ENCODE measurements at places on chromosomes 5 and 9.

- peaks cover 25% of the 10 kb centered on the region for H3K4me1 ChIP-seq
- H3K4me3 ChIP-seq = peak overlapping the region; percentile 96
- H3K27ac ChIP-seq = peak overlapping the region; percentile 94
- H3K36me3 ChIP-seq = no peaks in the 10 kb centered on the region
Observed at GRCh38 chr9:129609486-129610212, 11.3 kb downstream of the C9orf50 start.

DNA sequence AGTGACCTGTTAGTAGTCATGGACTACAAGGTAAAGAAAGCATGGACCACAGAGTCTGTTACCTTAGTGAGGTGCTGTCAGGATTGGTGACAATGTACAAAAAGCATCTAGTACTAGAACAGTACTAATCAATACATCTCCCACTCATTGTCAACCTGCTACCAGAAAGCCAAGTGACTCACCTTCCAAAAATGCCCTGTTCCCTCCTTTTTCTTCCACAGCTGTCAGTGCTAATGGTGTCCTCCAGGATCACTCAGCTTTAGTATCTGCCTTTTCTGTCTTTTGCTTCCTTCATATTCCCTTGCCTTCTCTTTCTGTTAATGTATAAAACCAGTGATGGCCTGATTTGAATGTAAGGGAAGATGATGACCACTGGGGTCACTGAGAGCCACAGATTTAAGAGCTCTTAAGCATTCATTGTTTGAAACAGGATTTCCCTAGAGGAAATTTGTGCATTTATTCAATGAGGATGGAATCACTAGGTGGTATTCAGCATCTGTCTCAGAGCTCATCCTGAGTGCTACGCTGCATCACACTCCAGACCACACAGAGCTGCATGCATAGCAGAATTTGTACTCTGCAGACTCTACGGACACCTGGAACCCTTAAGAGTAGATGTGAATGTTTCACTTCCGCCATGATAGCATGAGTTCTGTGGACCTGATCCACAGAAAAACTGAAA lies 71.0 kb downstream of the SV2C start:
- DNase-seq = no peak
- no peak overlapping the region for H3K27ac ChIP-seq
- H3K36me3 ChIP-seq = peaks cover 7% of the 10 kb centered on the region

DNA sequence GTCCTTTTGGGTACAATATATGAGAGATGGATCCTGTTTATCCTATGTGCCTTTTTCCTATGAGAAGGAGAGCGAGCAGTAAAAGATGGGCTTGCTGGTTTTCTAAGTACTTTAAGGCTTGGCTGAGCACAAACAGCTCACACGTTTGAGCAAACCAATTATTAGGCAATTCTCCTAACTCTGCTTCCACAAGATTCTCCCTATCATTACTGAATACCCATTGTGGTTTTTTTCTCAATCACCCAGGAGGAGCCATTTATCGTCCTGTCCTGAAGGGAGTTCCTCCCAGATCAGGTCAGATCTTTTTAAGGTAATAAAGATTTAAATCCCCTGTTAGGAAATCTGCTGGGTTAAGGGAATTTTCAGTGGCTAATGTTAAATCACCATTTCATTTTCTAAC lies 19.4 kb upstream of the C1QTNF3 start:
- DNase-seq = no peak
- H3K27me3 ChIP-seq = no peaks in the 10 kb centered on the region
- no peak overlapping the region for H3K27ac ChIP-seq
- H3K4me1 ChIP-seq = peaks cover 2% of the 10 kb centered on the region
- H3K4me3 ChIP-seq = no peak overlapping the region
- H3K36me3 ChIP-seq = peaks cover 5% of the 10 kb centered on the region

GRCh38 chr5:59864718-59865117 lies 28.8 kb downstream of the PDE4D start:
- H3K36me3 ChIP-seq = no peaks in the 10 kb centered on the region
- peaks cover 11% of the 10 kb centered on the region for H3K27me3 ChIP-seq
- no peaks in the 10 kb centered on the region for H3K4me1 ChIP-seq

DNA sequence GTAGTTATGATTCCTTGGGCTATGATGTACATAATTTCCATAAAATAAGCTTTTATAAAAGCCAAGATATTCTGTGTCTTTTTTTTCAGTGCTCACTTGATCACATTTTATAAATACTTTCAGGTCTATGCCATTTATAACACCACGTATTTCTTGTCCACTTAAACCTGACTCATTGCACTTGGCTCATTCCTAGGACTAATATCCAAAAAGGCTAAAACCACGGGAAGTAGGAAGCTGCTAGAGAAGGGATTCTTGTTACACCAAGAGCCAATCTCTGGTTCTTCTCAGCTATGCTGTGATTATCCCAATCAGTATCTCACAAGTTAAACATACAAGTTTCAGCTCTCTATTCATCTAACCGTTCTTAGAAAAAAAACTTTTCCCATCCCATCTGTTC lies 80.4 kb upstream of the CDH6 start:
- no peaks in the 10 kb centered on the region for H3K4me1 ChIP-seq
- no peak overlapping the region for H3K4me3 ChIP-seq
- H3K36me3 ChIP-seq = no peaks in the 10 kb centered on the region
- no peak overlapping the region for H3K27ac ChIP-seq
- no peak for DNase-seq
- H3K27me3 ChIP-seq = no peaks in the 10 kb centered on the region

GRCh38 chr9:126999315-127000068 lies 84.9 kb downstream of the RALGPS1 start:
- peaks cover 12% of the 10 kb centered on the region for H3K4me1 ChIP-seq
- H3K4me3 ChIP-seq = no peak overlapping the region
- no peak for DNase-seq

DNA sequence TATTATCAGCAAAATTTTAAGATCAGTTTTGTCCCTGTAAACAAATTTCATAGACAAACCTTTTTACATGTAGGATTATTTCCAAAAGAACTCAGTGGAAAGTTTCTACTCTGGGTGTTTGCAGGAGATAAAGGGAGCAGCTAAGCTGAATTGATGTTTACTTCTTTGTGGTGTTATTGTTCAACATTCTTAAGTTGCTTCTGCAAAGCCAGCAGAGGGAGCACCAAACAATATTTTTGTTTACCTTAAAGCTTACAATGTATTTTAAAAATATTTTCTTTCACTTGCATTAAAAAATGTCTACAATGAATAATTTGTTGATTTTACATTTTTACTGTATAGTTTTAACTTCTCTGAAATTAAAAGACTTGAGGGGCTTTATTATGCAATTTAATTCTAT lies 135.4 kb downstream of the ATG10 start:
- peaks cover 2% of the 10 kb centered on the region for H3K36me3 ChIP-seq
- no peak for DNase-seq
- H3K27ac ChIP-seq = no peak overlapping the region
- H3K4me3 ChIP-seq = no peak overlapping the region

GRCh38 chr9:18941060-18941740 lies 91.8 kb downstream of the SAXO1 start:
- H3K4me3 ChIP-seq = no peak overlapping the region
- no peak for DNase-seq
- no peak overlapping the region for H3K27ac ChIP-seq
- peaks cover 24% of the 10 kb centered on the region for H3K27me3 ChIP-seq
- no peaks in the 10 kb centered on the region for H3K36me3 ChIP-seq

DNA sequence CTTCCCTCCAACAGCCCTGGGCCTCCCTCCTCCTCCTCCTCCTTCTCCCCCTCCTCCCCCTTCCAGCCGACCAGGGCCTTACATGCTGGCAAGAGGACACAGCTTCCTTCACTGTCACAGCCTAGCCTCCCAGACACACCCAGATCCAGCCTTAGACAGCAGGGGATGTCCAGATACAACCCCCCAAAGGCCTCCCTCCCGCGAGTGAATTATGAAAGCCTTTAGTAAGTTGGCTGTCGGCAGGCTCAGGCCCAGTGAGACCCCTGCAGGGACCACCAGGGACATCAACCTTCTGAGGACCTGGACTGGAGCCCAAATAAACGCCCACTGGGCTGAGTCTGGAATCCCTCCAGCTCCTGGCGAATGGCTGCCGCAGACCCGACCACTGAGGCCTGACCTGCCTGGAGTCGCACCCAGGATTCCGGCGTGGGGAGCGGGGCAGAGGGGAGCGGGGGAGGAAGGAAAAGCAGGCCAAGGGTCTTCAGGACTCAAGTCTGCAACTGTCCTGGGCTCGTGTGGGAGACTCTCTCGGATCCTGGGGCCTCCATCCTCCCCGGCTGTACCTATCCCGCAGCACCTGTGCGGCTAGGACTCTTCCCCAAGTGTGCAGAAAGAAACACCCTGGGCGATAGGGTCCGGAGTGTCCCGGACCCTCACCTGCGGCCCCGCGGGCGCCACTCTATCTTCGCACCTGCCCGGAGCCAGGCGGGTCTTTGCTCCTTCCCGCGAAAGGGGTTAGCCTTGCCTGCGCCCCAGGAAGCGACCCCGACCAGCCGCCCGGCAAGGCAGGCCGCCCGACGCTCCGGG lies 705 bp downstream of the SEPTIN8 start:
- no peak for DNase-seq
- H3K27ac ChIP-seq = peak overlapping the region; percentile 49
- peaks cover 22% of the 10 kb centered on the region for H3K27me3 ChIP-seq
- H3K4me1 ChIP-seq = peaks cover 29% of the 10 kb centered on the region
- H3K36me3 ChIP-seq = no peaks in the 10 kb centered on the region

DNA sequence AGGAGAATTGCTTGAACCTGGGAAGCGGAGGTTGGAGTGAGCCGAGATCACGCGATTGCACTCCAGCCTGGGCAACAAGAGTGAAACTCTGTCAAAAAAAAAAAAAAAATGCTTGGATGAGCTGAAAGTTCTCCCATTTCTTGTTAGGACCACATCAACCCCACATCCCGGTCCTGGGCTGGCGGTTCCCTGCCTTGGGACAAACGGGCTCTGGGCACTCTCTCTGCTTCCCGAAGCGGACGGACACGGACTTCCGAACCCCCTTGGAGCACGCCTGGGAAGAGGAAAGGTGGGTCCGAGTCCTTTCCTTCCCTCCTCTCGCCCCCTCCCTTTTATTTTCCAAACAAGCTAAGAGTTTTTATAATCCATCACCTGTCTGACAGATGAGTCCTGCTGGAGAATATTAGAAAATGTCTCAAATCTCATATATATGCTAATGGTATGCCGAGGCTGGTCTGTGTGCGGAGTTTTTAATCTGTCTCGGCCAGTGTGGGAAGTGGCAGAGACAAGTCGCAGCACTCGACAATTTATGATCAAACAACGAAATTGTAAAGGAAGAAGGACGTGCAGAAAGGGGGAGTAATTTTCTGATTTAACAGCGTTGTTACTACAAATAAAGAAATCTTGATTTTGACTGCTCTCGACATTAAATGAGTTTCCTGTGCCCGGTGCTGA lies 257.9 kb upstream of the IRX4 start:
- H3K4me1 ChIP-seq = peaks cover 2% of the 10 kb centered on the region
- no peak for DNase-seq
- peaks cover 2% of the 10 kb centered on the region for H3K36me3 ChIP-seq
- peaks cover 54% of the 10 kb centered on the region for H3K27me3 ChIP-seq
- no peak overlapping the region for H3K27ac ChIP-seq
- no peak overlapping the region for H3K4me3 ChIP-seq

- no peak for DNase-seq
- no peak overlapping the region for H3K27ac ChIP-seq
- peaks cover 23% of the 10 kb centered on the region for H3K27me3 ChIP-seq
- peaks cover 15% of the 10 kb centered on the region for H3K4me1 ChIP-seq
- H3K4me3 ChIP-seq = peak overlapping the region; percentile 15
- peaks cover 3% of the 10 kb centered on the region for H3K36me3 ChIP-seq
Observed at GRCh38 chr9:1875921-1876448, 139.2 kb upstream of the SMARCA2 start.

DNA sequence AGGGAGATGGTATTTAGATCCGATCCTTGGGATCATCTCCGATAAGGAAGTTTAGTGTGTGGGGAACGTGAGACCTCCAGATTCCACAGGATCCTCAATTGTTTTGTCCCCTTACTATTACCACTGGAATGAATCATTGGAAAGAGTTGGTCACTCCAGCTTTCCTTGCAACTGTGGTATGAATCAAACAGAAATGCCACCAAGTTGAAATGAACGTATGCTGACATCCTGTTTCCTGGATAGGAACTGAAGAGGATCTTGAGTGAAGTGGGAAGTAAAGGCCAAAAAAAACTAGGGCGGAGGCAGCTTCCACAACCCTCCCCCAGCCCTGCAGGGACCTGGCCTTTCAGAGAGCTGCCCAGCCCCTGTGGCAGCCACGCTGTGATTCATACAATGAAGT lies 23.9 kb downstream of the IRX1 start:
- no peak overlapping the region for H3K27ac ChIP-seq
- H3K36me3 ChIP-seq = no peaks in the 10 kb centered on the region
- no peaks in the 10 kb centered on the region for H3K27me3 ChIP-seq
- no peak overlapping the region for H3K4me3 ChIP-seq
- DNase-seq = no peak
- no peaks in the 10 kb centered on the region for H3K4me1 ChIP-seq

- H3K36me3 ChIP-seq = peaks cover 5% of the 10 kb centered on the region
- no peak for DNase-seq
- no peaks in the 10 kb centered on the region for H3K27me3 ChIP-seq
- H3K4me3 ChIP-seq = no peak overlapping the region
- H3K27ac ChIP-seq = peak overlapping the region; percentile 85
Observed at GRCh38 chr5:50700706-50701105, 34.3 kb downstream of the PARP8 start.

DNA sequence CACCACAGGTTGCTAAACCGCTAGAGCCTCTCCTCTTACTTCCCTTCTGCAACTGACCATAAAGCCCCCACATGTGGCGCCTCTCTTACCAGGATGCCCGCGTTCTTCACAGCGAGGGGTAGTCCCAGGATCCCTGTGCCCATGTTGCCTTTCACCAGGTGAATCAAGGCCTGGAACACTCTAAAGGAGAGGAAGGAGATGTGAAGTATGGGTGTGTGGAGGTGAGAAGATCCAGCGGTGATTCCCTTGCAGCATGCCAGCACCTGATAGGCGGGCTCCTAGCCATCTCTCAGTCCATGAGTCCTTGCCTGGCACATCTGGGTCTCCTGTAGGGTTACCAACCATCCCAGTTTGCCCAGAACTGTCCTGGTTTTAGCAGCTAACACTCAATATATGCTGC lies 3.3 kb downstream of the SLC36A2 start:
- H3K4me1 ChIP-seq = no peaks in the 10 kb centered on the region
- no peak for DNase-seq
- no peak overlapping the region for H3K4me3 ChIP-seq

- no peak overlapping the region for H3K4me3 ChIP-seq
- peaks cover 2% of the 10 kb centered on the region for H3K36me3 ChIP-seq
- H3K27me3 ChIP-seq = peaks cover 41% of the 10 kb centered on the region
- H3K27ac ChIP-seq = no peak overlapping the region
- no peak for DNase-seq
Observed at GRCh38 chr9:130927995-130928900, 10.8 kb downstream of the FIBCD1 start.

DNA sequence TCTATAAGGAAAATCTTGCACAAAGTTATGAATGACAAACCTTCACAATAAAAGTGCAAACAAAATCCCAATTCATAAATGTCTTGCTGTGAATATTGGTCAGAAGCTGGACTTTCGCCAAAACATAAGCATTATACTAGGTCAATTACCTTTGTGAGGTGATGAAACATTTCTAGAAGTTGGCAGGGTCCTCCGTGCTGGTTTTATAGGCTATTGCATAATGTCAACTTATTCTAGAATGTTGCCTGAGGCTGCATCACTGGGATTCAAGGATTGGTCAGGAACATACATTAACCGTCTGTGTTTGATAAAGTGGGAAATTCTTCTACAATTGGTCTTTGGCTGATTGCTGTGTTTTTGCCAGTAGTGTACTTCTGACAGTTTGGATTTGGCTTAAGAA lies 49.8 kb upstream of the PALM2AKAP2 start:
- no peak overlapping the region for H3K4me3 ChIP-seq
- DNase-seq = no peak
- H3K27ac ChIP-seq = no peak overlapping the region
- no peaks in the 10 kb centered on the region for H3K36me3 ChIP-seq
